GOT3 (cell line): ENCODE measurements at places on chromosomes 7 and 10.

DNA sequence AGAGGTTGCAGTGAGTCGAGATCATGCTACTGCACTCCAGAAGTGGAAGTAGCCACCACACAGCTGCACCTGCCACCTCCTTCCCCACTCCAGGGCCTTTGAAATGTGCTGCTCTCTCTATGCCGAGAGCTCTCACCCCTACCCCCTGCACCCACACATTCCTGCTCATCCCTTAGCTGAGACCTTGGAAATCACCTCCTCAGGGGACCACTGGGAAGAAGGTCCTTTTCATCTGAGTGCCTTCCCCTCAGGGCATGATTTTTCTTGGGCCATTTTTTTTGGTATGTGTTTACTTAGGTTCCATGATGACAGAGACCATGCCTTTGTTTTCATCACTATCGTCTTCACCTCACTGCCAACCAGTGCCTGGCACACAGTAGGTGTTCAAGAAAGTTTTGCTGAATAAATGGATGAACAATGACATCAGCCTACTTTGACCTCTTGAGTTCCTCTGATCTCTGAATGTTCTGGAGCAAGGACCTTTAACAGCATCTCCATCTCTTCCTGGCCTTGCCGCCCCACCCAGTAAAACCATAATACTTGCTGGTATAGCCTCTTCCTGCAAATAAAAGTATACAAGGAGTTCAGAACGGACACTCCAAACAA is 166.6 kb upstream of the KLF14 start:
- DNase-seq = no peak

DNA sequence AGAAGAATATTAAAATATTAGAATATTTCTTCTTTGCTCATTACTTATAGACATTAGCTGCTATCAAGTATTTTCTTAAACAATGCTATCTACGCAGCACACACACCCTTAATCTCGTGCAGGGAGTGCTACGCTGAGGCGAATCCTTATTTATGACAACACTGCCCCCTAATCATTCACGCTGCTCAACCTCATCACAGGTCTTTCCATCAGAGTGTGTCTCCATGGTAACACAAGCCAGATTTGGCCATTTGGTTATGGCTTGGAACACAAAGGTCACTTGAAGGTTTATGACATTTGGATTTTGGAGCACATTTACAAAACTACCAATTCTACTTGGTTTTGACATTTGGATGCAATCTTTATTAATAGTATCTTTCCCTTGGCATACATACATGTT is 45.4 kb upstream of the MYO3A start:
- no peak for DNase-seq

GRCh38 chr10:42553064-42553407 is 85.3 kb downstream of the ZNF33B start:
- DNase-seq = no peak

- DNase-seq = no peak
Measured at GRCh38 chr10:86162036-86162435, 204.6 kb downstream of the GRID1 start.

- DNase-seq = no peak
Measured at GRCh38 chr10:123942114-123942861, 50.7 kb upstream of the CPXM2 start.

- DNase-seq = no peak
Measured at GRCh38 chr10:3887885-3888476, 103.0 kb upstream of the KLF6 start.

- DNase-seq = no peak
Measured at GRCh38 chr7:105806592-105807447, 69.6 kb downstream of the ATXN7L1 start.

DNA sequence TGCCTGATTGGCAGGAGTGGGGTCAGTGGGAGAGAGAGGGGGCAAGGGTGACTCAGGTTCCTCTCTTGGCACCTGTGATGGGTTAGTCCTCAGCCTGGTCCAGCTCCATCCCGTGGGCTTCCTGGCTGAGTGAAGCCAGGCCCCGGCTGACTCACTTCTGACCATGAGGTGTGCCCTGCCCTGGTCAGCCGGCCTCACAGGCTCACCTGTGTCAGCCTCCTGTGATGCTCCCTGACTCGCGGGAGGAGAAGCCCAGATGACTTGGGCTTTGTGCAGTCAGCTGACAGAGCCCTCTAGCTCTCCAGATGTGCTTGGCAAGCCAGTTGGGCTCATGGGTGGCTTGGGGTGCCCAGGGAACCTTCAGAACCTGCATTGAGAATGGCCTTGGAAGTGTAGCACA is 16.0 kb upstream of the PPIF start:
- DNase-seq = no peak

- DNase-seq = no peak
Measured at GRCh38 chr7:22594020-22594419, 94.0 kb upstream of the STEAP1B start.

DNA sequence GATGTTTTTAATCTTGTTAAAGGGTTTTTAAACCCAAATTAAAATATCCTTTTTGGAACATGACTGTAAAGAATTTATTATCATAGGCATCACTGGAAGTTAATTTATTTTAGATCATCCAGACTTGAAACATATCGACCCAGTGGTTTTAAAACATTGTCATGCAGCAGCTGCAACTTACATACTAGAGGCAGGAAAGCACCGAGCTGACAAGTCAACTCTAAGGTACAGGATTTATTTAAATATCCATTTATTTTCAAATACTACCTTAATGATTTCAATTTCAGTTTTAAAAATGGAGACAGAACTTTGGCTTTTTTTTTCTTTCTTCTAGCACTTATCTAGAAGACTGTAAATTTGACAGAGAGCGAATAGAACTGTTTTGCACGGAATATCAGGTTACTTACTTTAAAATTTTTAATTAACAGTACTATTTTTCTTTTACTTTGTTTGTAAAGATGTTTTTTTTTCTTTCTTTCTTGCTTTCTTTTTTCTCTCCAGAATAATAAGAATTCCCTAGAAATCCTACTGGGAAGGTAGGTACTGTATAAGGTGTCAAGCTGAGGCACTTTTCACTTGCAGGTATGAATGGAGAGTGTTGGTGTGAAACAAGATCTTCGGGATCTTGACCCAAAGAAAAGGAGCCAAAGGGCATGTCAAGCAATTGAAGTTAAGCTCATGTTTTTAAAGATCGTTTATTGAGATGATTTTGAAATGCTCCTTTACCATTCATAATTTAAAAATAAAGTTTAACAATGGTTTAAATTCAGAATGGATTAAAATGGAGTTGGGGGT is 1.8 kb downstream of the COMMD3 start:
- DNase-seq = no peak

DNA sequence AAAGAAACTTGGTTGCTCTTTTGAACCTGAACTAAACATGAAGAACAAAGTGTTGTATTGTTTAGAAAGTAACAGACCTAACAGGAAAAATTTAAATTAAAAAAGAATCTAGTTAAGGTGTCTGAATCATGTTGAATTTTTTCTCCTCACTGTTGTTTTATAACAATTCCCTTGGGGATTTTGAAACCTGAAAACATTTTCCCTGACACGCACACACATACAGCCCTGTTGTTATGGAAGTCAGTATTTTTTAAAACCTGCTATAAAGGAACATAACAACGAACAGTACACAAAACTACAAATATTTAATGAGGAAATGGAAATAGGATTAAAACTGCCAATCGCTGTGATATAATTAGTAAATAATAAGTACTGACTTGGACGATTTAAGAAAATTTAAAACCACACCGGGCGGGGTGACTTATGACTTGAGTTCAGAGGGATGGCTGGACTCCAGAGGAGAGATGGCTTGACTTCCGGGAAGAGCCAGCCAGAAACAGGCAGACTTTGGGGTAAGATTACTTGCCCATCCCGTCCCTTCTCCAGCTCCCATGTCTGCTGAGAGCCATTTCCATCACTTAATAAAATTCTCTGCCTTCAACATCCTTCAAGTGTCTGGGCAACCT is 16.2 kb upstream of the SPOCK2 start:
- DNase-seq = no peak

DNA sequence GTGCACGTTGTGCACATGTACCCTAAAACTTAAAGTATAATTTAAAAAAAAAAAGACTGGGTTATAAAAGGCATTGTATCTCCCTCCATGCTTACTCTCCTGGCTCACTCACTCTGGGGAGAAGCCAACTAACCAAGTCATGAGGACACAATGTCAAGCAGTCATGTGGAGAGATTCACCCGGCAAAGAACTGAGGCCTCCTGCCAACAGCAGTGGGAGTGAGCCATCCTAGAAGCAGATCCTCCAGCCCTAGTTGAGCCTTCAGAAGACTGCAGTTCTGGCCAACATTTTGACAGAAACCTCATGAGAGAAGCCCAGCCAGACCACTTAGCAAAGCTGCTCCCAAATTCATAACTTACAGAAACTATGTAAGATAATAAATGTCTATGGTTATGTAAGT is 521.7 kb upstream of the FZD8 start:
- DNase-seq = no peak

- no peak for DNase-seq
Measured at GRCh38 chr7:17319164-17320101, 21.0 kb downstream of the AHR start.

DNA sequence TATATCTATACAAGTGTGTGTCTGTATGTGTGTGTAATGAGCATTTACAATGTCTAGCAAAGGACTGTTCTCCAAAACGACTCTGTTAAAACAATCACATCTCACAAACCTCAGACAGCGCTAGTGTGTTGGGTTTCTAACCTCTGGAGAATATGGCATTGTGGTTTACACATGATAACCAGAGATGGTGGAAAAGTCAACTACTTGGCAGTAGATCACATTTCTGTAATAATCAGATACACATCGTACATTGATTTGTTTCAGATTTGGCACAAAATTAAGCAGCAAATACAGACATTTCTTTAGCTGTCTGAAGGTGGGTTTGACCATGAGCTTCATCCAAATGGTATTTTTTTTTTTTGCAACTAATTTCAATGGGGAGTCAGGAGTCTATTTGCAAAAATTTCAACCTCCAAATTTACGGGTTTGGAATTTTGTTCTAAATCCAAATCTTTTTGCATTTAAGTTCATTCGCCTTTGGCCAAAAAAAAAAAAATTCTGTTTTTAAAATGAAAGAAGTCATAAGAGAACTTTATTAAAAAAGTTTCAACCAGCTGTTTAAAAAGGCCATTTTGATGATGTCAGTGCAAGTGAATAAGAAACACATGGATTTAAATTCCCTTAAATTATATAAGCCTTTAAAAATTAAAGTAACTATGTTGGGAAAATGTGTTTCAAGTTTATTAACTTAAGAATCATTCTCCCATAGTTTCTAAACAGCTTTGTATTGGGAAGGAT is 127.8 kb downstream of the TMEM26 start:
- no peak for DNase-seq

GRCh38 chr10:92124616-92125143 is 166.2 kb downstream of the CPEB3 start:
- DNase-seq = no peak

GRCh38 chr7:2201686-2202360 is 30.9 kb downstream of the MAD1L1 start:
- DNase-seq = no peak

DNA sequence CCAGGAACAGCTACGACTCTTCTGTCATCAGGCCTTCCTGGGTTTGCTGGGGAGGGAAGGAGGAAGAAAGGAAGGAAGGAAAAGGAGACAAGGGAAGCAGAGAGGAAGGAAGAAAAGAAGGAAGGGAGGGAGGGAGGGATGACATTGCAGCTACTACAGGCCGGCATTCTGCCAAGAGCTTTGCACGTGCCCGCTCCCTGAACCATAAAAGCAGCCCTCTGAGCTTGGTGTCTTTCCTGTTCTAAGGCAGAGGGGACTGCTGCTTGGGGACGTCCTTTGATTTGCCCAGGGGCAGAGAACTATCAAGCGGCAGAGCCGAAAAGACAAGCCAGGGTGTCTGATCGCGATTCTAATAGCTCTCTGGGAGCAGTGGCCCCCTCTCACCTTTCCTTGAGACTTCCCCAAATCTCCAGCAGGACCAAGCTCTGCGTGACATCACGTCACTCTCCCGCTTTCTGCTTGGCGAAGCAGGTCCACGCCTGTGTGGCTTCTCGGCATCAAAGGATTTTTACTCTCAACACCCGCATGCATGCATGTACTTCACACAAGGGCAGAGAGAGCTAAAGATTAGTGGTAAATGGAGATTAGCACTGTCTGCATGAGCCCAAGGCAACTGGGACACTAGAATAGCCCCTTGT is 167.8 kb upstream of the AUTS2 start:
- DNase-seq = no peak

GRCh38 chr10:91247360-91248111 is 27.1 kb downstream of the PCGF5 start:
- DNase-seq = no peak

- no peak for DNase-seq
Measured at GRCh38 chr7:100571829-100572116, 1.9 kb downstream of the SAP25 start.

DNA sequence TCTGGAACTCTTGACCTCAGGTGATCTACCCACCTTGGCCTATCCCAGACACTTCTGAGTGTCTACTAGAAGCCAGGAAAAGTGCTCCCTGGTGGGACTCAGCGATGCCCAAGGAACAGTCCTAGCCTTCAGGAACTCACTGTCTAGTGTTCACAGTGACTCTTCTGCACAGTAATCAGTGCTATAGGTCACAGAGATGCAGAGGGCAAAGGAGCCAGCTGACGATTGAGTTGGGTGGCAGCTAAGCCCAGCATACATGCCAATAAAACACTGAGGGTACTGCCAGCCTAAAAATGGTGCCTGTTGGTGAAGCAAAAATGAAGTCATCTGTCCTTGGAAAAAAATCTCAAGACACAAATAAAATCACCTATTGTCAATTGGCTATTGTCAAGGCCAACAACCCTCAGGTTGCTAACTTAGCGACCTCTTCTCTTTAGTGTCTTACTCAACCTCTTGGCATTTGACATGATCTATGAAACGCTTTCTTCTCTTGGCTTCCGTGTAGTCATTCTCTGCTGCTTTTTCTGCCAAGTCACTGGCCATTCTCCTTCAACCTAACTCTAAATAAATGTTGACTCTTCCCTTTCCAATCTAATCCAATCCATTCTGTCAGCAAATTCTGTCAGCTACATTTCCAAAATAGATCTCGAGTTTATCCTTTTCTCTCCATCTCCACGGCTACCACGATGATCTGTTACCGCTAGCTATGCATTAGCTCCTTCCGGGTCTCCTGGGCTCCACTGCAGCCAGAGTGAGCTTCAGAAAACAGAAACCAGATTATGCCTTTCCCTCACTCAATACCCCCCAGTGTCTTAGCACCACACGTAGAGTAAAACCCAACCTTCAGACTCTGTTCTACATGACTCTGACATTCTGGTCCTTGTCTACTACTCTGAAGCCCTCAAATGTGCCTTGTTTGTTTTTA is 99.2 kb downstream of the ATXN7L1 start:
- DNase-seq = no peak

- DNase-seq = no peak
Measured at GRCh38 chr10:7605565-7606295, 61.0 kb downstream of the ITIH5 start.
